Type B pancreatic cell (in vitro differentiated cells): ENCODE measurements at places on chromosomes 12 and 14. TPM values are rescaled to one million over a fixed set of nuclear protein-coding genes. Genes with fewer than 3 reads are reported as not detected.

- no peak overlapping the region for H3K4me3 ChIP-seq
- H3K4me1 ChIP-seq = peaks cover 34% of the 10 kb centered on the region
- H3K27me3 ChIP-seq = no peaks in the 10 kb centered on the region
- no peak for DNase-seq
- H3K36me3 ChIP-seq = peaks cover 38% of the 10 kb centered on the region
Measured at GRCh38 chr14:95121911-95122620, 35.3 kb downstream of the DICER1 start.

DNA sequence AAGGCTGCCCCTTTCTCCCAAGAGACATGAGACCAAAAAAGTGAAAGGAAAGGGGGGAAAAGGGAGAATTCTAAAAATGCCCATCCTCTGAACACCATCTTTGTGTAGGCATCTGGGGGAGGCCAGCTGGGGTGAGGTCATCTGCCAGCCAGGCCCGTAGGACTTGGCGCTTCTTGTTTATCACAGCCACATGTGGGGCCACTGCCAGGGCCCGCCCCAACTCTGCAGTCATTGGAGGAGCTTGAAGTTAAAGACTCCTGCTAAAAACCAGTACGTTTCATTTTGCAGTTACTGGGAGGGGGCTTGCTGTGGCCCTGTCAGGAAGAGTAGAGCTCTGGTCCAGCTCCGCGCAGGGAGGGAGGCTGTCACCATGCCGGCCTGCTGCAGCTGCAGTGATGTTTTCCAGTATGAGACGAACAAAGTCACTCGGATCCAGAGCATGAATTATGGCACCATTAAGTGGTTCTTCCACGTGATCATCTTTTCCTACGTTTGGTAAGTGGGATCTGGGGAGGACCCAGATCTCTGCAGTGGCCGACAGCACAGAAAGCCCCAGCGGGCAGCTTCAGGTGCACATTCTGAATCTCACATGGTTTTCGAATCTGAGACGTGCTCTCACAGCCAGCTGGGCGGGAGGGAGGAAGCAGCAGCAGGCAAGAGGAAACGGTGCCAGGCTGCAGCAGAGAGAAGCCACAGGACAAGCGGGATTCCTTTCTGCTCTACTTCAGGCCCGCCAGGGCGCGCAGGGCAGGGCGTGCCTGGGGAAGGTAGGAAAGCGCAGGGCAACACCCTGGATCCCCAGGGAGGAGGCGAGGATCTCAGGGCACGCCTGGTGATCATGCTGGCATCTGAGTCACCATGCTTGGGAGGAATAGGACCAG lies at the start of gene P2RX7:
TSS of gene P2RX7 (plus strand) at position 276 of the 881 bp plus-strand sequence. CDS start at position 371, 95 bp downstream.
- no peaks in the 10 kb centered on the region for H3K27me3 ChIP-seq
- H3K27ac ChIP-seq = peak within 1 kb of the TSS; percentile 81
- H3K4me3 ChIP-seq = peak within 1 kb of the TSS; percentile 75
- no peaks in the 10 kb centered on the region for H3K36me3 ChIP-seq
- peaks cover 21% of the 10 kb centered on the region for H3K4me1 ChIP-seq

- H3K36me3 ChIP-seq = no peaks in the 10 kb centered on the region
- H3K27me3 ChIP-seq = peaks cover 10% of the 10 kb centered on the region
- no peaks in the 10 kb centered on the region for H3K4me1 ChIP-seq
- H3K4me3 ChIP-seq = no peak overlapping the region
Measured at GRCh38 chr14:93566065-93566693, 135.4 kb downstream of the UNC79 start.

DNA sequence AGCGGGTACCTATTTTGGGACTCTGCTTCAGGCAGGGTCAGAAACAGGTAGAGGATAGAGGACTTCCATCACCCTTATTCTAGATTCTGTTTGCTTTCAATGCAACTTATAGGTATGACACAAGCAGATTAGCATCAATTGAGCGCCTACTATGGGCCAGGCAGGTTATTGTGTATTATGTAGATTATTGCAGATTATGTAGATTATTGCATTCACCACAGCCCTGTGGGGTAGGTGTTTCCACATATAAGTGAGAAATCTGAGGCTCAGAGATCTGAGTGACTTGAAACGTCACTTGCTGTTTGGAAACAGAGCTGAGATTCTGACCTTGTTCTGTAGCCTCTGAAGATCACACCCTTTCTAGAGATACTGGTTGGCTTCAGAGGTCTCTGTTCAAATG lies 25.7 kb upstream of the SERPINA4 start:
- H3K27ac ChIP-seq = no peak overlapping the region
- H3K36me3 ChIP-seq = no peaks in the 10 kb centered on the region
- no peak overlapping the region for H3K4me3 ChIP-seq
- H3K4me1 ChIP-seq = no peaks in the 10 kb centered on the region
- no peak for DNase-seq

DNA sequence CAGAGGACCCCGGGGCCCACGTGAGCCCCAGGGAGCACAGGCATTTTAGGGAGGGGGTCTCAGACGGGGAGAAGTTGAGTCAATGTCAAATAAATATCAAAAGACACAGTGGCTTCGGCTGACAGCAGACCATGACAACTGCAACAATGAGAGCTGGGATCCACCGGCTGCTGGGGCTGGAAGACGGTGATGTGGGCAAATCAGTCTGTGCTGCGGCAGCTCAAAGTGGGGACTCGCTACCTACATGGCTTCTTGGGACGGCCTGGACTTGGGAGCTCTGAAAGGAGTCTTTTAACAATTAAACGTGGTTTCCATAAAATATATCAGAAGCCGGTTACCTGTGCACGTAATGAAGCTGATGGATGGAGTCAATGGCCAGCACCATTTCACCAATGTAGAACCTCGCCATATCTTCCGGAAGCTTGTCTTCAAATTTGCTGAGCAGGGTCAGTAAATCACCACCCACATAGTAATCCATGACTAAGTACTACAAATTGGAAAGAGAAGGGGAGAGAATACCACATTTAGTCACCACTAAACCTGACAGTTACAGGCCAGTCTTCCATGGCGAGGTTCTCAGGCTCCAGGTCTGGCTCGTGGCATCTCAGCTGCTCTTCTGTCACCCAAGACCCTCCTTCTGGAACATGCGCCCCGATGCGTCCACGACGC lies 58.0 kb downstream of the CDC42BPB start:
- no peaks in the 10 kb centered on the region for H3K27me3 ChIP-seq
- DNase-seq = no peak
- no peak overlapping the region for H3K4me3 ChIP-seq
- H3K4me1 ChIP-seq = peaks cover 5% of the 10 kb centered on the region

DNA sequence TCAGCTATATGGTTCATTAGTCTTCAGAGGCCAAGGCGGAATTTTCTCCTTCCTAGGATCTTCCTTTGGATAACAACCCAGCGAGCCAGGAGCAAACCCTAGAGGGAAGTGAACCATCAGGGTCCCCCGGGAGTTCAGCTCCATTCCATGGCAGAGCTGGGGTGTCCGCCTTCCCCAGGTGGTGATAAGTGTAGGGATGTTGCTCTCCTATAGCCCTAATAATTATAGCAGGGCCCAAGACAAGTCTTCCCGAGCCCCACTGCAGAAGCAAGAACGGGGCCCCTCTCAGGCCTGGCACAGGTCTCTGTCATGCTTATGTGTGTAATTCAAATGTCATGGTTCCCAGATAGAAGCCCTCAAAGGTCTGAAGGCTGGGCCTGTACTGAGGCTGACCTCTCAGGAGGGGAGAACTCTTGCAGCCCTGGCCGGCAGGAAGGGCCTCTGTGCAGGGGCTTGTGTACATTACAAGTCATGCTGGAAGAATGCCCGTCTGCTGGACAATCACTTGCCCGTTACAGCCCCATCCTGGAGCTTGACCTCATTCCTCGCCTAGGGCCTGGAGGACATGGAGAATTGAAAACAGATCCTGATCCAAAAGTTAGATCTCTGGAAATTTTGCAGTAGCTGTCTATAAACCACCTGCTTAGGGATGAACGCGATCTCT lies 17.3 kb downstream of the LRTM2 start:
- H3K27me3 ChIP-seq = peaks cover 55% of the 10 kb centered on the region
- no peak for DNase-seq
- H3K4me3 ChIP-seq = no peak overlapping the region
- peaks cover 16% of the 10 kb centered on the region for H3K4me1 ChIP-seq
- peak overlapping the region; percentile 23 for H3K27ac ChIP-seq

DNA sequence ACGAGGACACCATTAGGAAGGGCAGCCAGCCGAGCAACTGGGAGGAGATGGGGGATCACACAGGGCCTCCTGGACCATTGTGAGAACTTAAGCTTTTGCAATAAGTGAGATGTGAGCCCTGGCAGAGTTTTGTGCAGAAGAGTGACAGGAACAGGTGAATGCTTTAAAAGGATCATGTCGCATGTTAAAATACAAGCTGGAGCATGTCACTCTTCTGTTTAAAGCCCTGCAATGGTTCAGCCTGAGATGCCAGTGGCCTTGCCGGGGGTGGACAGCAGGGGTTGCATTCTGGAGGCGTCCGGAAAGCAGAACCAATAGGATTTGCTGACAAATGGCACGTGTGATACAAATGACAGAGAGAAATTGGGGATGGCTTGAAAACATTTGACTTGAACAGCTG lies 137.5 kb upstream of the RFLNA start:
- H3K27ac ChIP-seq = no peak overlapping the region
- peaks cover 15% of the 10 kb centered on the region for H3K36me3 ChIP-seq
- no peak for DNase-seq
- H3K4me1 ChIP-seq = peaks cover 47% of the 10 kb centered on the region
- peaks cover 4% of the 10 kb centered on the region for H3K27me3 ChIP-seq

DNA sequence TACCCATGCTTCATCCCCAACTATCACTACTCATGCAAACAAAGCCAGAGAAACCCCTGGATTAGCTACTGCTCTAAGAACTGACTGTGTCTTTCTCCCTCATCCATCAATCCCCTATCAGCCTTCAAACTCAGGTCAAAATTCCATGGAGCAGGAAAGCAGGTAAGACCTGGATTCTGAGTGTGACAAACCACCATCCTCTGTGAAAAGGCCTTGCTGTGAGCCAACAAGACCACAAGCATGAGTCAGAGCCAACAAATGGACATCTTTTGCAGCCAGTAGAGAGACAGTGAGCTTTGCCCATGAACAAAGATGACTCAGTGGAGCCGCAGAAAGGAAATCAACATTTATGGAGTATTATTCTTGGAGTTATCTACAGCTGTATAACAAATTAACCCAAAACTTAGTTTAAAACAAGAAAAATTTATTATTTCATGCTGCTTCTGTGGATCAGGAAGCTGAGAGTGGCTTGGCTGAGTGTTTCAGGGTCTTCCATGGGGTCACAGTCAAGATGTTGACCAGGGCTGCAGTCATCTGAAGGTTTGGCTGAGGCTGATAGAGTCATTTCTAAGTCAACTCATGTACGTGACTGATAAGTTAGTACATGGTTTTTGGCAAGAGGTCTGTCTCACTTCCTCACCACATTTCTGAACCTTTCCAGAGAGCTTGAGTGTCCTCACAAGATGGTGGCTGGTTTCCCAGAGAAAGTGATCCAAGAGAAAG lies 61.1 kb downstream of the PITPNM2 start:
- no peaks in the 10 kb centered on the region for H3K36me3 ChIP-seq
- peaks cover 13% of the 10 kb centered on the region for H3K4me1 ChIP-seq
- no peak overlapping the region for H3K27ac ChIP-seq
- no peaks in the 10 kb centered on the region for H3K27me3 ChIP-seq

GRCh38 chr14:68663385-68664076 lies 129.3 kb downstream of the ZFP36L1 start:
- DNase-seq = no peak
- peaks cover 17% of the 10 kb centered on the region for H3K36me3 ChIP-seq
- peaks cover 77% of the 10 kb centered on the region for H3K4me1 ChIP-seq
- H3K4me3 ChIP-seq = no peak overlapping the region
- H3K27me3 ChIP-seq = no peaks in the 10 kb centered on the region

DNA sequence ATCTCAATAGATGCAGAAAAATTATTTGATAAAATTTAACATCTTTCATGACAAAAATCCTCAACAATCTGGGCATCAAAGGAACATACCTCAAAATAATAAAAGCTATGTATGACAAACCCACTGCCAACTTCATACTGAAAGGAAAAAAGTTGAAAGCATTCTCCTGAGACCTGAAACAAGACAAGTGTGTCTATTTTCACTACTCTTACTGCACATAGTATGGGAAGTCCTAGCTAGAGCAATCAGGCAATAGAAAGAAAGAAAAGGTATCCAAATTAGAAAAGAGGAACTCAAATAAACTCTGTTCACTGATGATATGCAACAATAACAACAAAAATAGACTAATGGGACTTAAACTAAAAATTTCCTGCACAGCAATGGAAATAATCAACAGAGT lies 90.1 kb downstream of the SLCO1B1 start:
- H3K27ac ChIP-seq = no peak overlapping the region
- DNase-seq = no peak
- no peaks in the 10 kb centered on the region for H3K36me3 ChIP-seq
- no peak overlapping the region for H3K4me3 ChIP-seq
- no peaks in the 10 kb centered on the region for H3K4me1 ChIP-seq
- no peaks in the 10 kb centered on the region for H3K27me3 ChIP-seq

DNA sequence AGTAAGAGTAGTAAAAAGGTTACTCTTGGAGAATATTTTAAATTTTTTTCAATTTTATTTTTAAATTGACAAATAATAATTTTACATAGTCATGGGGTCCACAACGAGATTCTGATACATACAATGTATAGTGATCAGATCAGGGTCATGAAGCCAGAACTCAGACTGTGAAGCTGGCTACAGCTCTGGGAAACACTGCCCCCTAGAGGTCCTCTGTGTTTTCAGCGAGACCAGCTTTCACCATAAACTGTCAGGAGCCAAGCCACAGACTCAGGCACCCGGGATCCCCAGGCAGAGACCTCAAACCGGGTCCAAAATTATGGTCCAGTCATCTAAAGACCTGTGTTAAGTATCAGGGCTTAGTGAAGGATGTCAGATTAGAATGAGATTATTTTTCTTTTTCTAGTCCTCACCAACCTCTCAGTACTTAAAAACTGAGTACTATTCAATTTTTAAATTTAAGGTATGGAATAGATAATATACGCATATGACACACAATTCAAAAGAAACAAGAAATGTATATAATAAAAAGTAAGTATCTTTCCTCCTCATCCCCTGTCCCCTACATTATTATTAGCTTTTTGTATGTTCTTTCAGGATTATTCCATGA lies 397.1 kb downstream of the MDGA2 start:
- H3K27ac ChIP-seq = no peak overlapping the region
- H3K27me3 ChIP-seq = no peaks in the 10 kb centered on the region
- H3K4me1 ChIP-seq = peaks cover 5% of the 10 kb centered on the region
- H3K36me3 ChIP-seq = no peaks in the 10 kb centered on the region
- H3K4me3 ChIP-seq = no peak overlapping the region

GRCh38 chr12:20220339-20220738 lies 148.0 kb upstream of the PDE3A start:
- no peak for DNase-seq
- H3K27me3 ChIP-seq = no peaks in the 10 kb centered on the region
- H3K36me3 ChIP-seq = peaks cover 23% of the 10 kb centered on the region
- no peak overlapping the region for H3K27ac ChIP-seq

DNA sequence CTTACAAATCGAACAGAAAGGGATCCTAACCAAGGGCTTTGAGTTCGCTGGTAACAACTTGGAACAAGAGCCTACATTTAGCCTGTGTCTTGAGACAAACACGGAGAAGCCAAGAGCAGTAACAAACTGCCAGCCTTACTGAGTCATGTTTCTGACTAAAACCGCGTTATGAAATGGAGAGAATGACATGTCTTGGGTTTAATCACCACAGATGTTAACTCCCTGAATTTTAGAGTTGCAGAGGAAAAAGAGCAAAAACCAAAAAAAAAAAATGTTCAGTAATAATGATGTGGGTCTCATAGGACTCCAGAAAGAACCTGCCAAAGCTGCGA lies 1.0 kb downstream of the BLTP3B start:
- H3K4me1 ChIP-seq = peaks cover 28% of the 10 kb centered on the region
- H3K27ac ChIP-seq = peak overlapping the region; percentile 97
- no peak for DNase-seq
- peak overlapping the region; percentile 99 for H3K4me3 ChIP-seq
- H3K27me3 ChIP-seq = no peaks in the 10 kb centered on the region

LMNTD1 gene
- total RNA-seq = 1.5 TPM in 1 of 2 replicates, not detected in the other

ACRBP gene
- 3.9 and 7.1 TPM in 2 replicates for total RNA-seq
